ENCODE measurements at places on chromosomes 16 and 17. TPM values are rescaled to one million over a fixed set of nuclear protein-coding genes. Genes with fewer than 3 reads are reported as not detected.

OR1A1 gene
- not detected for polyA plus RNA-seq

PLLP gene
- 0.54 TPM for polyA plus RNA-seq

ECI1 gene
- polyA plus RNA-seq, result 48.9 TPM

KRT14 gene
- not detected for polyA plus RNA-seq

GABARAPL2 gene
- 251 TPM for polyA plus RNA-seq

MAP2K4 gene
- polyA plus RNA-seq, result 23.1 TPM

KCTD13 gene
- polyA plus RNA-seq, result 9.4 TPM

SDR42E2 gene
- 1.2 TPM for polyA plus RNA-seq

CSH1 gene
- polyA plus RNA-seq, result not detected

ARSG gene
- 3.7 TPM for polyA plus RNA-seq

SPNS2 gene
- polyA plus RNA-seq, result not detected

KRT16 gene
- polyA plus RNA-seq, result not detected

ATP1B2 gene
- polyA plus RNA-seq, result not detected

PPL gene
- polyA plus RNA-seq, result 1.3 TPM

EFNB3 gene
- not detected for polyA plus RNA-seq

BIRC5 gene
- not detected for polyA plus RNA-seq

MT1A gene
- polyA plus RNA-seq, result not detected

SLC52A1 gene
- not detected for polyA plus RNA-seq

MC1R gene
- not detected for polyA plus RNA-seq

PLD6 gene
- polyA plus RNA-seq, result not detected

CIAO2B gene
- 114 TPM for polyA plus RNA-seq

ANKRD40CL gene
- polyA plus RNA-seq, result not detected

ADAD2 gene
- polyA plus RNA-seq, result 0.17 TPM

GTF3C1 gene
- 16.2 TPM for polyA plus RNA-seq

CRYM gene
- 2.9 TPM for polyA plus RNA-seq

MPG gene
- polyA plus RNA-seq, result 83.2 TPM

OR1F1 gene
- polyA plus RNA-seq, result not detected

TP53TG3C gene
- polyA plus RNA-seq, result not detected

KRTAP1-5 gene
- polyA plus RNA-seq, result not detected

SLC38A10 gene
- polyA plus RNA-seq, result 50.3 TPM

CA7 gene
- not detected for polyA plus RNA-seq

KRTAP3-1 gene
- not detected for polyA plus RNA-seq

SULT1A4 gene
- polyA plus RNA-seq, result 0.78 TPM

CDH16 gene
- not detected for polyA plus RNA-seq

PRAC1 gene
- not detected for polyA plus RNA-seq

GSG1L gene
- not detected for polyA plus RNA-seq

ATP2C2 gene
- not detected for polyA plus RNA-seq

HEATR9 gene
- polyA plus RNA-seq, result not detected
